Stimulated activated CD8-positive, alpha-beta memory T cell treated with anti-CD3 and anti-CD28 coated beads, Interleukin-4, amount 100 ng/mL, for 48 hours (primary cell): ENCODE measurements at places on chromosomes 7 and 10.

- no peak for DNase-seq
Measured at GRCh38 chr10:4051011-4051640, 266.1 kb upstream of the KLF6 start.

- DNase-seq: no peak
Measured at GRCh38 chr10:80068270-80068669, 10.2 kb upstream of the TMEM254 start.

DNA sequence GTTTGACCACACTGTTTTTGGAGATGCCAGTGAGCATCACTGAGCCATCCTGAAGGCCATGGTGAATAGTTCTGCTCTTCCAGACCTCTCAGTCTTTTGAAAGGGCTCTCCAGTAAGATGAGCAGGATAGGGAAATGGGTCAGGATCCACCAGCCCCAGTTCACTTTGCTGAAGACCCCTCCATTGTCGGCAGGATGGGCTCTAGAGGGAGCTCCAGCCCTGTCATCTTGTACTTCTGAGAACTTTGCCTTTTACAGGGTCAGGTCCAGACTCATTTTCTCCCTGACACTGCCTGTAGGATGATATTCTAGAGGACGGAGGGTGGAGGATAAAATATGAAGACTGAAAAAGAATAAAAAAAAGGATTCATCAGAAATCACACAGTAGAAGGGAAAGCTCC lies 13.1 kb downstream of the LHFPL3 start:
- no peak for DNase-seq

GRCh38 chr7:151792636-151793035 lies 84.3 kb downstream of the PRKAG2 start:
- no peak for DNase-seq

- no peak for DNase-seq
Measured at GRCh38 chr10:66381045-66381444, 544.8 kb upstream of the LRRTM3 start.

DNA sequence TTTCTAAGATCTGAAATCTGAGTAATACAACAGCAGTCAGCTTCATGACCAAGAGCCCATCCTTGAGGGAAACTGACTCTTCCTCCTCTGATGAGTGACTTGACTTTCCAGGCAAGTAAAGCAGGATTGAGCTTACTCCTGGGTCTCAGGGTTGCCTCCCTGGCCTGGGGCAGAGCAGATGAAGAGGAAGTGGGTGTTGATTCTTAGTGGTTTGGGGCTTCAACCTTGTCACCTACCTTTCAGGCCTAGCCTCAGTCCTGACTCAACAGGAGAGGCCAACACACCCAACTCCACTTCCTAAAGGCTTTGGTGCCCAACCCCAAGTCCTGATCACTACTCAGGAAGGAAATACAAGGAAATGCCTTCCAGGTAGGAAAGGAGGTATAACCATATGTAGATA lies 54.1 kb downstream of the KCNMA1 start:
- DNase-seq: no peak

DNA sequence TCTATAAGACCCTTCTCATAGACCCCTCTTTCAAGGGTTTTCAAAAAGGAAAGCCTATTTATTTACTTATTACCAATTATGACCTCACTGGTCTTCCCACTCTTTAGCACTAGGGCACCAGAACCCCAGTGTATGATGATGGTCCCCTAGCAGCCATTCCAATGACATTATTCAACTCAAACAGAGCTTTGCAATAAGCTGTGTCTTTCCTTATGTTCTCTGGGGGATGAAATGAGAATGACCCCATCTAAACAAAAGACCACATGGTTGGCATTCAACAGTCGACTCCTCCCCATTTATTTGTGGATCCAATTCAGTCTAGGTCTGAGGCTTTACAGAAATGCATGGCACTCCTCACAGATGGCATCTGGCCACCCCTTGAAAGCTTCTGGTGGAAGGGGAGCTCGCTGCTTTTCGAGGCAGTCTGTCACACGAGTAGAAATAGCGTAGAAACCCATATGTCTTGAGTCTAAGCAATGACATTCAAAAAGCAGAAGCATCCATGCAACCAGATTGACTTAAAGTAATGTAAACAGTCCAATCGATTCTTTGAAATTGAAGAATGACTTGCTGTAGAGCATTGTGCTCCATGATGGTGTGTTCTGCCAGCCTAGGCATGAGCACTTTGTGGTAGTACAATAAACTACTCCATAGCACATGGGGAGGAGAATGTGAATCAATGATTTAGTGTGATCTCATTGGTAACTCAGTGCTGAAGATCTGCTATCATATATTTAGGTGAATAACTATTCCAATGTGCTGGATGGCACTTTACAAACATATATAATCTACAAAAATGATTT lies 29.8 kb downstream of the NRP1 start:
- DNase-seq: no peak

DNA sequence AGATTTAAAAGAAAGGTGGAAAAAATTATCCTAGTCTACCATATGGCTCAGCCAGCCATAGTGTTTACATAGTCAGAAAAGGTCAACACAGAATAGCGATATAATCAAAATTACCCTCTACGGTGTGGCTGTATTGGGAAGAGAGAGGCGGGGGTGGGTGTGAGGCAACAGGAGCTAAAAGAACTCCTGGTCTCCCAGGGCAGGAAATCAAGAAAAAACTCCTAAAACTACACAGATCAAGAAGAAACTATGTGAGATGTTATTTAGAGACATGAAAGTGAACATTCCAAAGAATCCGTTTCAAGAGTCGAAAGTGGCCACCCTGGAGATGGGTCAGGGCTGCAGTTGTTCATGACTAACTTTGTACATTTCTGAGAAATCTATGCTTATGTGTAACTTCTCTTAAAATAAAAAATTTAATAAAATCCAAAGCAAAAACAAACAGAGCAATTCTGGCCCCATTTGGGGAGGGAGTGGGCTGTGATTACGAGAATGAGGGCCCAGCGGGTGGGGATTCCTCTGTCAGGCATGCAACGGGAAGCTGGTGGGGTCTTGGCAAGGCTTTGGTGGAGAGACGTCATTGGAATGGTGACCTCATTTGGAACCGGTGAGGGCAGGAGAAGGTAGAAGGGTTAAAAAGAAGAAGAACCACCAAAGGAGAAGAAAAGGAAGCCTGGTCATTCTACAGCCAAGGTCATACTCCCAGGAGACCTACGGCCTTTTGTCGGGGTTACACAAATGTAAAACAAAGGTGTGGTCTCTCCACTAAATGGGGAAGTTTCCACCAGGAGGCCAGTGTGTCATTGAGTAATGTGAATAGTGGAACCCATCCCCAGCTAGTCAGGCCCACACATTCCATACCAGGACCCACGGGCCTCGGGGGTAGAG lies 71.2 kb upstream of the DUSP5 start:
- peak; percentile 53 for DNase-seq

DNA sequence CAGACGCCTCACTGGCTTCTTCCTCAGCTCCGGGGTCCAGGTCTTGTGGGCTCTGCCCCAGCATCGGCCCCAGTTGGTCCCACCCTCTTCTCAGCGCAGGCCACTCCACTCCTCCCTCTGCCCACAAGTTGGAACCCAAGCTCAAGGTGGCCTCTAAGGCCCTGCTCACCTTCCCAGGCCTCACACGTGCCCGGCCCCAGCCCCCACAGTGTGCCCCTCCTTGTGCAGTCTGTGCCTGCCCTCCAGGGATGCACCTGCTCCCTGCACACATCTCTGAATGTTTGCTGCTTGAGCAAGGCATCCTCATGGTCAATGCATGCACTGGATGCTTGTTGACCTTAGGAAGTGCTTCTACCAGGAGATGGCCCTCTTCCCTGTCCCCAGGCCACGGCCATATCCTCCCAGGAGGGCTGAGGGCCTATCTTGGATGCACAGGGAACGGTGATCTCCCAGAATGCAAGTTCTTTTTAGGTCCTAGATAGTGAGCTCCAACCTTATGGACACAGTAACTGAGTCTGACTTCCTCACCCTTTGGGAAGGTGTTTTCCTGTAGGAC lies 7.7 kb upstream of the AEBP1 start:
- DNase-seq: no peak

GRCh38 chr7:1229956-1230355 lies 2.7 kb upstream of the UNCX start:
- DNase-seq: no peak

DNA sequence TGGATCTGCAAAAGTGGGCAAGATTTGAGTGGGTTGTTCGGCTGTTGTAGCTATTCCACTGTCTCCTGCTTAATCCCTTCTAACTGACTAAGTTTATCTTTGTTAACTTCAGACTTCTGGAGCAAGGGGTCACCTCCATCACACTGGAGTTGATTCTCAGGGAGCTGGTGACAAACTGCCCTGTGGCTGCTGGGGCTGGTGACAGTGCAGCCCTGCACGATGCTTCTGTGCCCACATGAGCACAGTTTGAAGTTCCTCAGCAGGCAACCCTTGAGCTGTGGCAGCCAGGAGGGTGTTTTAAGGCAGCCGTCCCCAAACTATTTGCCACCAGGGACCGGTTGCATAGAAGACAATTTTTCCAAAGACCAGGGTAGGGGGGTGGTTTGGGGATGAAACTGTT lies 40.5 kb downstream of the ADRB1 start:
- no peak for DNase-seq

GRCh38 chr7:101680406-101681145 lies 51.5 kb upstream of the MYL10 start:
- no peak for DNase-seq

GRCh38 chr7:26346611-26347203 lies 55.0 kb downstream of the SNX10 start:
- no peak for DNase-seq

- DNase-seq: no peak
Measured at GRCh38 chr10:122504610-122504950, 43.2 kb downstream of the HTRA1 start.
